HS-5 (cell line): ENCODE measurements at places on chromosomes 3 and 15.

- DNase-seq = no peak
Measured at GRCh38 chr3:183254487-183255347, 1.7 kb downstream of the B3GNT5 start.

DNA sequence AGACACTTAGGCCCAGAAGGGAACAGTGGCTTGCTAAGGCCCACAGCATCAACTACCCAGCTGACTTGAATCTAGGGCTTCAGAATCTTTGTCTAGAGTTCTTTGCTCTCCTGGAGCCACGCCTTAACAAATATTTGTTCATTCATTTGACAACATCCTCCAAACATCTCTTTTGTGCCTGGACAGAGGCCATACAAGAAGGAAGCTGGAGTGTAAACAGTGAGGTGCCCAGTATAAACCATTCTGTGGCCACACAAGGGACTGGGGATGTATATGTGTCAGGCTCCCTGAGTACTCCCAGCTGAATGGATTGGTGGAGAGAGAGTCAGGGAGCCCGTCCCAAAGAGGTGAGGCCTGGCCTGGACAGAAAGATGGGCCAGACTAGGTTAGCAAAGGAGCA, 3.4 kb downstream of the CIB2 start:
- DNase-seq = no peak

- no peak for DNase-seq
Measured at GRCh38 chr3:114672692-114673447, 379.0 kb downstream of the TIGIT start.

- DNase-seq = no peak
Measured at GRCh38 chr3:177692304-177692975, 495.2 kb upstream of the TBL1XR1 start.

DNA sequence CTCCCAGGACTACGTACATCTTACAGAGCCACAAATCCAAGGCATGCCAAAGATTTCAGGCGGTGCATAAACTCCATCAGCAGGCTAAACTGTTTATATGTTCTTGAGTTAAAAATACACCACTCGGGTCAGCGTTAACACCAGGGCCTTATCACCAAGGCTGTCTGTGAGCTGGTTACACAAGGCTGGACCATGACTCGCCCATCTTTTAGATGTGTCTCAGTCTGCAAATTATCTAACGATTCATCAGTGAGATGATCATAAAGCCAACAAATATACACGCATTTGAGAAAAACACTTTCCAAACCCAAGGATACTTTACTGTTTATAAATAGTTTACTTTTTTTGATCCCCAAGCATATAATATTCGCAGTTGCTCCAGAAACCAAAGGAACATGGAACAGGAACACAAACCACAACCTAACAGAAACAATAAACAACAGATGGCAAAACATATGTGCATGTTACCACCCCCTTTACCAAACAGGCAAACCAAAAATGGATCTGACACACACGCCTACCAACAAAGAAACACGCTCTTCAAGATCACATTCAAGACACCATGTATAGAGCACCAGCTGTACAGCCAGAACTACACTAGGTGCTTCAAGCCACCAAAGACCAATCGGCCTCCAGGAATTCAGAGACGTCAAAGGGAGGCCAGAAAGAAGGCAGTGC, 15.4 kb downstream of the LRIG1 start:
- DNase-seq = peak; percentile 39

DNA sequence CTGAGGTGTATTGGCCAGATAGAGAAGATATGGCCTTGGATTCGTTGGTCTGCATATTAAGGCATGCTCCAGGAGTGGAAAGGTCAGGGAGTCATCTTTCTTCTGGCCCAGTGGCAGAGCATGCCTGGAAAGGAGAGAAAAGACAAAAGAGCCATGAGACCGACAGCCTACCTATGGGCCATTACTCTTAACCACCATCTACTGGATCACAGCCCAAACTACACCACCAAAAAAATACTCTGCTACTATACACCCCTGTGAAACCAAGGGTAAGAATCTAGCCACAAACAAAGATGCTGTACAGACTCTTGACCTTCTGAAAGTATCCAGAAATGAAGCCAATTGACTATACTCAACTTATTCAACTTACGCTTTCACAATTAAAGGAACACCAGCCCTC, 96.1 kb upstream of the PLSCR5 start:
- no peak for DNase-seq

DNA sequence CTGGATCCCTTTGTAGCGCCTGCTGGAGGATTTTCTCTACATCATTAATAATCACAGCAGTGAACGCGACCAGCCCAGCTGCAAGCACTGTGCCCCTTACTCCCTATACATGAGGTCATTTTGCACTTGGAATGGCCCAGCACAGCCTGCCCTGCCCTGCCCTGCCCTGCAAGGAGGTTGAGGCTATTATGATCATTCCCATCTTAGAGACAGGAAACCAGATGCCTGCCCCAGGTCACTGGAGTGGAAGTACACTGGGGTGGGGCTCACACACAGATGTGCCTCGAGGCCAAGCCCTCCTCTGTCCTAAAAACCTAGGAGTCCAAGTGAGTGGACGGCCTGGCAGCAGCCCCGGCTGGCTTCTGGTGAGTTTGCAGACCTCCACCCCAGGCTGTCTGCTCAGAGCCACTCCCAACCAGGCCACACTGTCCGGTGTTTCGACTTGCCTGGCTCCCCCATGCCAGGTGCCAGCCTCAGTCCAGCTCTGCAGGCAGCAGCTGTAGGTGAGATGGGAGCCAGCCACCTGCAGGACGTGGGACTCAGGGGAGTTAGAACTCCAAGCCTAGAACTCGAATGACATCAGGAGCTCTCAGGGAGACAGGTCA, 30.4 kb upstream of the SEC61A1 start:
- DNase-seq = no peak

DNA sequence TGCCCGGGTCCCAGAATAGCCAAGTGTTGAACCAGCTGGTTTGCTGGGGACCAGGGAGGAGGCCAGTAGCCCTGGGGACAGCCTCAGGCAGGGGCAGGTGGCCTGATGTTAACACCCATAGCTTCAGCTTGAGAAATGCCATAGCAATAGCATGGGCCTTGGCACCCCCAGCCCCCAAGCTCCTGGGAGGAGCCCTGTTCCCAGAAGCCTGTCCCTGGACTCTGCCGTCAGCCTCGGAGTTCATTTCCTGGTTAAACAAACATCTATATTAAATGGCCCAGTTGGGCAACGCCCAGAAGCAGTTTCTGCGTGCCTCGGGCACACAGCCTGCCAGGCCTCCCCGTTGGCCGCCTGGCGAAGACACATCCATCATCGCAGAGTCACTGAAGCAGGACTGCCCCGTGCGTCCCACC, 58.2 kb downstream of the FGD5 start:
- no peak for DNase-seq

GRCh38 chr15:31569836-31570235, 243.2 kb downstream of the KLF13 start:
- no peak for DNase-seq

DNA sequence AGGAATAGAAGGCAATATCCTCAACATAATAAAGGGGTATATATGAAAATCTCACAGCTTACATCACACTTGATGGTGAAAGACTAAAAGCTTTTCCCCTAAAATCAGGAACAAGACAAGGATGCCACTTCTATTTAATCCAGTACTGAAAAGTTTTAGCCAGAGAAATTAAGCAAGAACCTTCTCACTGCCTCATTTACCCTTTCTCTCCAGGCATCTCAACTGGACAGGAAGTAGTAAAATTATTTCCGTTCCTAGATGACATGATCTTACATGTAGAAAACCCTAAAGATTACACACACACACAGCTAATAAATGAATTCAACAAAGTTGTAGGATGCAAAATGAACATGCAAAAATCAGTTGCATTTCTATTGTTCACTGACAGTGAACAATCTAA, 11.2 kb downstream of the SCAP start:
- no peak for DNase-seq

DNA sequence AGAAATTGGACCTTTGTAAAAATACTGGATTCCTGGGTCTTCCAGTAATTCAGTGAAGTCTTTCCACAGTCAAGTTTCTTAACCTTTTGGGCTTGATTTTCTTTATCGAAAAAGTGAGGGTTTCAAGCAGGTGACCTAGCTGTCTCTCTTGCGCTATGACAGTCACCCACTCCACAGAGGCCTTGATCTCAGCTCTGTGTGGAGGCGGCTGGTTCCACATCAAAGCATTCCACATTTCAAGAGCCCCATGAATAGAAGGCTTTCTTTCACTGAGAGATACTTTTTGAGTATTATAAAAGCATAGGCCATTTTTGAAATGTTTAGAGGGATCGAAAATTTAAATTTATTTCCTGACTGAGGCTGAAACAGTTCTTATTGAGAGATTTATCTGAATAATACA, 43.9 kb downstream of the GABRA5 start:
- no peak for DNase-seq

DNA sequence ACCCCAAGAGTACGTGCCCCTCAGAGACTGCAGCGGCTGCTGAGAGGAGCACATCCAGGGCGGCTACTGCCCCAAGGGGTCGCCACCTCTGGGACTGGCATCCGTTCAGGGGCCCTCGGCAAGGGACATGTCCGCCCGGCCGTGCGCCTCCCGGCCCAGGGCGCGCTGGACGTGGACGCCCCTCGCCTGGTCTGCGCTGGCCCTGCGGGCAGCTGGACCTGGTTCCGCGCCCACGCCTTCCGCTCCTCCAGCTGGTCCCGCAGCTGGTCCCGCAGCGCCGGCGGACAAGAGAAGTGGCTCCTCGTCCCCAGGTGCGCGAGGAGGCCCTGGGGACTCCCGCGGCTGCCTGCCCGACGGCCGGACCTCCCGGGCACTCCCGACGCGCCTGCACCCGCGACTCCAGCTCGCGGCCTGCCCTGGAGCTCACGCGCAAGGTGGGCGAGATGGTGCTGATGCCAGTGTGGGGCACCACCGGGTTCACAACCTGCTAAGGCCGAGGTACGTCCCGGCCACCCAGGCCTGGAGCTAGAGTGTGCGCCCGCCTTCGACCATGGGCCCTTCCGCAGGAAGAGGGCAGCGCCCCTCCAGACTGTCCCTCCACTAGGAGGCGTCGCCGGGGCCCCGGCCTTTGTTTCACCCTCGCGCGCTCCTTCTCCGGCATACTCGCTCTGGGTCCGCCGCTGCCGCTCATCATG, 14.4 kb upstream of the GP9 start:
- DNase-seq = no peak

DNA sequence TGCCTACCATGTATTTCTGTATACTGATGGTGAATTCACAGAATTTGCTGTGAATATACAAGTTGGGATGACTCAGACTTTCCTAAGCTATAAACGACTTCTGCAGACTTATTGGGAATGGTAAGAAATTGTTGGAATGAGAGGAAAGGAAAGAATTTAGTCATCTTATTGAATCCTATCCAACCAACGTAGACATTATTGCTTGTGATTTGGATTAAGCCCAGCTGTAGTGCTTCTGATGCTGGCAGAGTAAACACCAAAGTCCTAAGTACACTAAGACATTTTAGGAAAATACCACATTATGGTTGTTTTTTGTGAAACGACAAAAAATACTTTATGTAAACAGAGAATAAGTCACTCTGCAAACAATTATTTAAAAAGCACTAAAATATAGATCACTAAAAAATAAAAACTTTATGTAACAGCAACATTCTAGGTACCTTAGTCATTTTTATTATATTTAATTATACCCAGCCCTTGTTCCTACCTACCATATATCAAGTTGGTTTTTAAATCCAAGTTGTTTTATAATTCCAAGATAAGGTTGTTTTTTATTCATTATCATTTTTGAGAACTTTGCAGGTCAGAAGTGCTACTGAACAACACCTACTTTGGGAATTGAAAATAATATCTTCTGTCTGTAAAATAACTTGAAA, 99.2 kb upstream of the MLF1 start:
- peak; percentile 80 for DNase-seq

GRCh38 chr3:127800508-127800907, 21.8 kb downstream of the MGLL start:
- DNase-seq = no peak

DNA sequence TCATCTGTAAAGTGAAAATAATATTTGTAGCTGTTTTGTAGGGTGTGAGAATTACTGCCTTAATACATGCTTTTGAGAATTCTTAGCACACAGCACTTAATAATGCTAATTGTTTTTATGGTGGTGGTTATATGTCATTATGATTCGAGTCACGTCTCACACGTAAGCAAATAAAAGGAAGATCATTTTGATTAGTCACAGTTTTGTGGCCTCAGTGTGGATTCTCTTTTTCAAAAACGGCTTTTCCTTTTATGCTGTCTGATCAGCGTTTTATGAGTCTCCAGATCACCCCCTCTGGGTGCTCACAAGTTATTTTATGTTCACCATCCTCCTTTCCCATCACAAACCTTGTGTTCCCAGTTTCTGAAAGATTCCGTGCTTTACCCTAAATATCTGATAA, 255.6 kb upstream of the CNTN4 start:
- no peak for DNase-seq

DNA sequence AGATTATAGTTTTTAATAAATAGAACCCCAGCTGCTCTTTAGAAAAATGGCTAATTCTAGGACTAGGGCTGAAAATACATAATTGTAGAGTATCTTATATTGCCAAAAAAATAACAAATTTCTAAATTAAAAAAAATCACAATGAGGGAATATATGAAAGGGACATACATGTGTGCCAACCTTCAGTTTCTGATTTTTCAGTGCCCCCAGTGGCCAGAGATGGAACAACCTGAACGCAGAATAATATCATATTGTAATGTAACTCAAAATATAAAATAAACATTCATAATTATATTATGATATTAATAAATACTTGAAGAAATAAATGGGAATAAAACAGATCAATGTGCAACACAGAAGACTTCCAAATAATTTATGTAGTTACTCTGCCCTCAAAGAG, 460.5 kb downstream of the ZNF385D start:
- DNase-seq = no peak

DNA sequence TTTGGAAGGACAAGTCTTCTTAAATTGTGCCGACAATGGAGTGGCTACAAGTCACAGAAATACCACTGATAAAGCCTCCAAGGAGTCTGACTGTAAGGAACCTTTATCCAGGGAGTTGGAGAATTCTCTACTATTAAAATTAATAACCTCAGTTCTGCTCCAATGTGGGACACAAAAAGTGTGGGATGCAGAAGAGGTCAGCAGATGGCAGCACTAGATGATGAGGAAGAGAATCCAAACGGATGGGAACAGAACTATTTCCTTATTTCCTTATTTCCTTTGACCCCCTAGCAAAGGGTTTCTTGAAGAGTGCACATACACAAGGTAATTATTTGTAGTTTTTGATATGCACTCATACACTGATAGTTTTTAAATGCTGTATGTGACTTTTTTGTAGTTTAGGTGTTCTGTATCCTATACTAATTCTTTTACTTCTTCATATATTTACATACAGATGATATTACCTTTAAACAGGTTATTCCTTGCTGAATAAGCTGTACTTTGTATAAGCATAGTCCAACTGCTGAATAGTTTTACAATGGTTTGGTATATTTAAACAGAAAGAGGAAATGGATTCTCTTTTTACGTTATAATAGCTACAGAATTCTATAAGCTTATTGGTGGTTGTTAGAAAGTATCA, 25.6 kb upstream of the NLGN1 start:
- DNase-seq = peak; percentile 16

- peak; percentile 2 for DNase-seq
Measured at GRCh38 chr3:63493101-63493500, 159.4 kb upstream of the SNTN start.
